AG04450 (cell line): ENCODE measurements at places on chromosomes 4 and X. TPM values are rescaled to one million over a fixed set of nuclear protein-coding genes. Genes with fewer than 3 reads are reported as not detected.

DNA sequence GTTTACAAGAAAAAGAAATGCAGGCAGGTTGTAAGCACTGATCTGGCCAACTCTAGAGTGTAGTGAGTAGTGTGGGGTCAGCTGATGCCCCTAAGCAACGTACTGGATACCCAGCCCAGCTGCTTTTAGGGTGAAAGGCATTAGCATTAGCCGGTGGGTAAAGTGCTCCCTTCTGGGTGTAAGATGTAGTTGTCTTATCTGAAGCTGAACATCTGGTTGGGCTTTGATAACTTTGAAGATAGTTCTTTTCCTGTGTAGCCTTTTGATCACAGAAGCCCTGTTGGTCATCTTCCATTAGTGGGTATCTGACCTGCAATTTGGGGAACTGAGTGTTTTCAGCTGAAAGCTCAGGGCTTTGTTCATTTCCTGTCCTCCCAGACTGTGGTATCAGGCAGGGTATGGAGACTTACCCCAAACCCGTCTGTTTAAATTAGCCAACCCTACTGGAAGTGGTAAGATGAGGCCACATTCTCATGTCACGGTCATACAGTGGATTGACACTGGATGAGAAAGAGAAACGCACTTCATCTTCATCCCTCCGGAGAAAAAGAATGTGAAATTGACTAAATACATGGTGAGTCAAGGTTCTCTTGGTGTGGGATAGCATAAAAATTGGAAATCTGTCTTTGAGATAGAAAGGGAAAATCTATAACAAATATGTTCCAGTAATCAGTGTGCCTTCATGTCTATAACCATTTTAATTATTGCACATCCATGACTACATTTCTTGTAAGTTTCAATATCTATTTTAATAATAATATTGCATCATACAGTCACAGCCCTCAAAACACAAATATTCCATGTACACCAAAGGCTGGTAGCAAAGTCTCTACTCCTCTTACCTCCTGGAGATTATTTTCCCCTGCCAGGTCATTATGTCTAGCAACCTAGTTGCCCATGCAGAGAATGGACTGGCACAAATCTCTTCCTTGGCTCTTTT lies 8.7 kb downstream of the RHOH start:
- DNase-seq: no peak

DNA sequence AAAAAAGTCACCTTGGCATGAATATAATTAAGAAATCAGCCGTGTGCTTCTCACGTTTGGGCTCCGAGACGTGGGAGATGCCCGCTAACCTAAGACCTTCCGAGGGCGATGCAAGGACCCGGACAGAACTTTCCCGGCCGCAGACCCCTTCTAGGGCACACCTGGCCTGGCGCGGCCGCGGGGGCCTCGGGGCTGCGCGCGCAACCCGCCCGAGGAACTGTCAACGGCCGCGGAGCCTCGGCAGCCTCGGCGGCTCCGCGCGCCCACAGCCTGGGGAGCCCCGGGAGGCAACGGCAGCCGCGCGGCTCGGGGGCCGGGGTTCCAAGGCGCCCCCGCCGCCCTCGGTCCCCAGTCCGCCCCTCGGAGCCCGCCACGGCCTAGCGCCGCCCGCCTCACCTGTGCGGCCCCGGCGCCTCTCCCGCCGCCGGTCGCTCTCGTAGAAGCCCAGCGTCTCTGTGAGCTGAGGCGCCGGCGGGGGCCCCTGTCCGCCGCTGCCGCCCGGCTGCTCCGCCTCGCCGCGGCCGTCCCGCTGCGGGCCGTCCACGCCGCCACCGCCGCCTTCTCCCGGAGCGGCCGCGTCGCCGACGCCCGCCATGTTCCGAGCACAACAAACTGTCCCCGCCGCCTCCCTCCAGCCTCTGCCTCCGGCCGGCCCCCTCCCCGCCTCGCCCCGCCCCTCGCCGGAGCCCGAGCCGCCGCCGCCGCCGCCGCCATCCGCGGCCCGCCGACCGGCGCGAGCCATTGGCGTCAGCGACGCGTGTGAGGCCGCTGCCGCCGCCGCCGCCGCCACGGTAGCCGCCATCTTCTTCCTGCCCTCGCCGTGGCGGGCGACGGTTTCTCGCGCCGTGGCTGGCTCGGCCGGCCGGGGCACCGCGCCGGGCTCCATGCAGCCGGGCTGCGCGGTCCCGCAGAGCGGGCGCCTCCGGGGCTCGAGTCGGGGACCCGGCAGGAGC lies at the start of gene TAPT1:
Gene TAPT1 (minus strand): TSS at position 609 of the 953 bp plus-strand sequence. CDS start 14 bp downstream, at position 595.
- no peak for DNase-seq

Gene NWD2
- not detected in 2 replicates for polyA plus RNA-seq

DNA sequence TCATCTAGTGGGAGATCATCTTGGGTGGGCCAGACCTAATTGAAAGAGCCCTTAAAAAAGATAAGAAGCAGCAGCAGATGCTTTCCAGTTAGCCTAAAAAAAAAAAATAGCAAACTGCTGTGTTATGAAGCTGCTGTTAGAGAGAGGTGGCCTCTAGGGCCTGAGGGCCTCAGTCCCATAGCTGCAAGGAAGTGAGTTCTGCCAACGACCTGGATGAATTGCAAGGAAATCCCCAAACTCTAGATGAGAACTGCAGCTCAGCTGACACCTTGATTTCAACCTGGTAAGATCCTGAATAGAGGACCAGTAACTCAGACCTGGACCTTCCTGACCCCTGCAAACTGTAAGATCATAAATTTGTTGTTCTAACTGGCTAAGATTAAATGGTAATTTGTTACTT lies 275.2 kb downstream of the TENM3 start:
- DNase-seq: no peak

GRCh38 chr4:182185491-182185890 lies 57.7 kb upstream of the TENM3 start:
- DNase-seq: no peak
